Articular chondrocyte of knee joint (primary cell): ENCODE measurements at places on chromosomes 4 and X. TPM values are rescaled to one million over a fixed set of nuclear protein-coding genes. Genes with fewer than 3 reads are reported as not detected.

UGT2A1 gene
- total RNA-seq: not detected in 2 replicates

SLAIN2 gene
- 73.6 and 107 TPM in 2 replicates for total RNA-seq

PARM1 gene
- total RNA-seq: 0.13 and 0.43 TPM in 2 replicates

DUSP9 gene
- not detected in 2 replicates for total RNA-seq

PTTG2 gene
- total RNA-seq: 0.26 TPM in 1 of 2 replicates, not detected in the other

ENPP6 gene
- 0.78 and 1.2 TPM in 2 replicates for total RNA-seq
